ENCODE measurements at places on chromosomes 1 and 21.

DNA sequence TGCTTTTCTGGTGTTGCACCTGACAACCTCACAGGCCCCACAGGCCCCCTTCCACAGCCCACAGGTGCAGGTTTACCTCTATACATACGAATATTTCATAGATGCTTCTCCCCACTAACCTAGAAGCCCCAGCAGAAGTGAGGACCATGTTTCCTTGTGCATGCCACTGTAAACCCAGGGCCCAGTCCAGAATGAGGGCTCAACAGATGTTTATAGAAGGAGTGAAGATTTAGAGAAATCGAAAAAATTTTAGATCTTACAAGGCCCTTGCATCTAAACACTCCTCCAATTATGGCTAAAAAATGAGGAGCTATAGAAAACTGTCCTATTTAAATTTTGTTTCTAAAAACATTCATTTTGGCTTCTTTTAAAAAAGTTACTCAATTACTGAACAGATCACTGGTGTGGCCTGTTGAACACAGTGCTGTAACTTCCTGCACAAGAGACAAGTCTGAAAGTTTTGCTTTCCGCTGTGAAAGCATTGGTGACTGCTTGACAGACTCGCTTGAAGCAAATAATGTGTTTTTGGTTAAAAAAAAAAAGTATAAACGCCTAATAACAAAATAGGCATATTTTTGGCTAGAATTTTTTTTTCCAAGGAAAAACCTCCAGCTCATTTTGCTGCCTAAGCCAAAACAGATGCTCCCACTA, 1.2 kb downstream of the ABCB10 start:
- no peaks in the 10 kb centered on the region for H3K36me3 ChIP-seq
- DNase-seq, result no peak
- H3K4me1 ChIP-seq, result peaks cover 28% of the 10 kb centered on the region
- peak overlapping the region; percentile 87 for H3K27ac ChIP-seq
- peak overlapping the region; percentile 87 for H3K4me3 ChIP-seq

- H3K27me3 ChIP-seq, result no peaks in the 10 kb centered on the region
- no peak overlapping the region for H3K4me3 ChIP-seq
- no peaks in the 10 kb centered on the region for H3K4me1 ChIP-seq
- H3K36me3 ChIP-seq, result no peaks in the 10 kb centered on the region
Observed at GRCh38 chr1:15214527-15214926, 32.5 kb upstream of the FHAD1 start.

GRCh38 chr21:34836103-34836932, 167.5 kb downstream of the CLIC6 start:
- H3K4me1 ChIP-seq, result peaks cover 48% of the 10 kb centered on the region
- H3K4me3 ChIP-seq, result peak overlapping the region; percentile 0
- H3K27ac ChIP-seq, result peak overlapping the region; percentile 79
- DNase-seq, result no peak

DNA sequence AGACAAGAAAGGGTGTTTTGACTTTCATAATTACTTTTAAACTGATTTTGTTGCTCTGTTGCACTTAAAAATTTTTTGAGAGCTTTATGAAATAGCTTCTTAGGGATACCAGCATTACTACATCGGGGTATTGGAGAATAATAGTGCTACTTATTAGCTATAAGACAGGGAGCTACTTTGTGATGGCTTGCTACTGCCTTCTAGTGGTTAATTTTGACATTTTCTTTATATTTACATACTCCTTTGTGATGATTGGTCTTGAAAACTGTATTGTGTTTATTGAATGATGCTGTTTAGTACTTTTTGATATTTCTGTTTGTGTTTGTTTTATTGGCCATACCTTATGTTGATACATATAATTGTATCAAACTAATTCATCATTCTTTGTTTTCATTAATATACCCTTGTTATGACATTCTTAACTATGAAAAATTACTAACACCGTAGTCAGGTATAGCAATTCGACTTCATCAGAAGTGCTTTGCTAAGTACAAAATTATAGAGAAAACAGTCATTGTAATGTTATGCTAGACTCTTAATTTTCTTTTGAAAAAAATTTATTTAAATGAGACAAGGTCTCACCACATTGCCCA, 85.5 kb downstream of the CLIC4 start:
- no peak overlapping the region for H3K27ac ChIP-seq
- no peaks in the 10 kb centered on the region for H3K36me3 ChIP-seq
- no peak for DNase-seq
- no peak overlapping the region for H3K4me3 ChIP-seq
- H3K27me3 ChIP-seq, result peaks cover 3% of the 10 kb centered on the region
- H3K4me1 ChIP-seq, result no peaks in the 10 kb centered on the region

DNA sequence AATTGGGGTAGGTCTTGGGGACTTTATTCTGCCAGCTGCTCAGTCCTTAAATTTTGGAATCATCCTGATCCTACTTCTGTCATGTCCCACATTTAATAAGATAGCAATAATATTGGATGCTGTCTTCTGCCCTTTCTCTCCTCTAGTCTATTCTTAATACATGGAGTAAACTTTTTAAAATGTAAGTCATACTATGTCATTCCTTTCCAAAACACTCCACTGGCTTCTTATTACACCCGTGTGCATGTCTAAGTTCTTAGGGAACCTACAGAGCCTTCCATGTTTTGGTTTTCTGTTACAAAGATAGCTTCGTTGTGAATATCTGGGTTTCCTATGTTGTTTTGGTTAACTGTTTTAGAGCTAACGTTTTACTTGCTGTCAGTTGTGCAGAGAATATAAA, 35.1 kb downstream of the USP25 start:
- no peaks in the 10 kb centered on the region for H3K27me3 ChIP-seq
- H3K36me3 ChIP-seq, result peaks cover 17% of the 10 kb centered on the region
- H3K27ac ChIP-seq, result no peak overlapping the region
- DNase-seq, result no peak
- peaks cover 37% of the 10 kb centered on the region for H3K4me1 ChIP-seq

GRCh38 chr1:183032122-183032921, 9.1 kb downstream of the LAMC1 start:
- H3K27ac ChIP-seq, result no peak overlapping the region
- H3K4me1 ChIP-seq, result peaks cover 5% of the 10 kb centered on the region
- DNase-seq, result no peak
- peaks cover 39% of the 10 kb centered on the region for H3K27me3 ChIP-seq

DNA sequence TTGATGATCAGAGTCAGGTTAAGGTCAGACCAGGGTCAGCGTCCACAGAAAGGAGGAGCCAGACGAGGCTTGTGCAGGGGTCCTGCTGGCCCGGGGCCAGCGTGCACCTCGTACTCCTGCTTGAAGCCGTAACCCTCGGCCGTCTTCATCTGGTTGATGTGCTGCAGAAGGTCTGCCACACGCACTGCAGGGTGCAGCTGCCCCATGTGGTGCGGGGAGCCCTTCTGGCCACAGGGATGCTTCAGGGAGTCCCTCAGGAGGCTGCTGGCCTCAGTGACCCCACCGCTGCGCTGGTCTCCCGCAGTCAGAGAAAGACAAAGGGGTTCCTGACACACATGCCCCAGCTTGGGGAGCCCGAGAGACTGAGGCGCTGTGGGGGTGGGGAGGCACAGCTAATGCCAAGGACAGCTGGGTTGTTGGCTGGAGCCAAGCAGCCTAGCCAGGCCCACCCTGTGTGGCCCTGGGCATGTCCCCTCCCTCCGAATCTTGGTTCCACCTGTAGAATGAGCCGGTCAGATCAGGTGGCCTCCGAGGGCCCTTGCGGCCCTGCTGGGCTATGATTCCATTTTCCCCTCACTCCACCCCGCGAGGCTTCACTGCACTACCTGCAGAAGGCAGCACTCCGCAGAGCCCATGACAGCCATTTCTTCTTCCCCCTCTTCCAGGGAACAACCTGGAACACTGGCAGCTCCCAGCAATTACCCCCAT, 251.9 kb downstream of the PTPRU start:
- H3K27me3 ChIP-seq, result peaks cover 9% of the 10 kb centered on the region
- no peak for DNase-seq
- H3K4me1 ChIP-seq, result no peaks in the 10 kb centered on the region

- no peak overlapping the region for H3K27ac ChIP-seq
- no peak overlapping the region for H3K4me3 ChIP-seq
- DNase-seq, result no peak
- no peaks in the 10 kb centered on the region for H3K4me1 ChIP-seq
- peaks cover 60% of the 10 kb centered on the region for H3K36me3 ChIP-seq
- no peaks in the 10 kb centered on the region for H3K27me3 ChIP-seq
Observed at GRCh38 chr21:29501451-29501850, 202.7 kb downstream of the BACH1 start.

DNA sequence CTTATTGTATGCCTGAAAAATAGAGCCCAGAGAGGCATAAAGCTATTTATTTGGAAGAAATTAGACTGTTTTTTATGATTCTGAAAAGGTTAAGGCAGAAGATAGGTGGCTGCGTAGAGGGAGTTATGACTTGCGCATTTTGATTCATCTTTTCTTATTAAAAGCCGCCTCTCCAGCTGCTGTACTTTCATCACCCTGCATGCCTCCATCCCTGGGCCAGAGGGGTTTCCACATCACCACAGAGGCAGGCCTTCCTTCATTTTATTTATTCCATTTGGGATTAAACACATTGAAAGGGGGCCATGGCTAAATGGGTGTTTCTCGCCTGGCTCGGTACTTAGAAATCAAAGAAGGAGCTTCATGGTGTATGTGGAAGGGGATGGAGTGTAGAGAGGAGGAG, 14.6 kb upstream of the RGS8 start:
- H3K27ac ChIP-seq, result no peak overlapping the region
- H3K4me1 ChIP-seq, result no peaks in the 10 kb centered on the region
- no peak overlapping the region for H3K4me3 ChIP-seq
- peaks cover 7% of the 10 kb centered on the region for H3K27me3 ChIP-seq

- H3K4me3 ChIP-seq, result no peak overlapping the region
- DNase-seq, result no peak
- H3K4me1 ChIP-seq, result peaks cover 30% of the 10 kb centered on the region
Observed at GRCh38 chr1:168469690-168470089, 74.1 kb downstream of the XCL2 start.

DNA sequence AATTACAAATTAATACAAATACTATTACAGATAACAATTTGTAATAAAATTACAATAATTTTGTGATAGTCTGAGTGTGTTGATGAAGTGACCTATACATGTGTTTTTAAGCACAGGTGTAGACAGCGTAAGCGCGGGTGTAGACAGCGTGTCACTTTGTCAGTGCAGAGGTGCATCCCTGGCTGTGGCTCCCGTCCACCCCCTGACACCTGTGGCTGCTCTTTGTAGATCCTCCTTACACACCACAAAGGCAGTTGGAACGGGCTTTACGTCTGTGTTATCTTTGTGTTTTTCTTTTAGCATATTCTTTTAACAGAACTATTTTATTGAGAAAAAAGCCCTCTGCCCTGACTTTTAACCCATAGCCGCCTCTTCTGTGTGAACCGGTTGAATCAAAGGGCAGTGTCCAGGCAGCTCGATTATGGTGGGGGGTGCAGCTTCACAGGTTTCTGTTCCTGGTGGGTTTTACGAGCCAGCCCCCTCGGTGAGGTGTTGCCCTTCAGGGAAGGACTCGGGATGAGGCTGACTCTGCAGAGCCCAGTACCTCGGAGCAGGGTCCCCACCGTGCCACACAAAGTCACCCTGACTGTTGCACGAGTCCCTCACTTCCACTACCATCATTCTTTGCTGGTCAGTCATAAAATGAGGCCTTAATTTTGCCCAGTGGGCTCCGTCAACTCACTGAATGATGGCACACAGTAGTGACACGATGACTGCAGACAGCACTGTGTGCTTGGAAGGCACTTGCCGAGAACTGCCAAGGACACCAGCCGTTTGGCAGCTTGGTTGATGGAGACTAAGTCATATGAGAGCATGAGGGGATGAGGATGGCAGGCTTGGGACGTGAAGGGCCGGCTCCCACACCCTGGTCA, 86.4 kb upstream of the COL6A1 start:
- DNase-seq, result no peak
- H3K27me3 ChIP-seq, result peaks cover 9% of the 10 kb centered on the region
- H3K4me1 ChIP-seq, result peaks cover 48% of the 10 kb centered on the region
- H3K36me3 ChIP-seq, result no peaks in the 10 kb centered on the region

GRCh38 chr1:101183388-101183699, 53.5 kb upstream of the S1PR1 start:
- no peak for DNase-seq
- no peaks in the 10 kb centered on the region for H3K36me3 ChIP-seq
- peaks cover 21% of the 10 kb centered on the region for H3K4me1 ChIP-seq

DNA sequence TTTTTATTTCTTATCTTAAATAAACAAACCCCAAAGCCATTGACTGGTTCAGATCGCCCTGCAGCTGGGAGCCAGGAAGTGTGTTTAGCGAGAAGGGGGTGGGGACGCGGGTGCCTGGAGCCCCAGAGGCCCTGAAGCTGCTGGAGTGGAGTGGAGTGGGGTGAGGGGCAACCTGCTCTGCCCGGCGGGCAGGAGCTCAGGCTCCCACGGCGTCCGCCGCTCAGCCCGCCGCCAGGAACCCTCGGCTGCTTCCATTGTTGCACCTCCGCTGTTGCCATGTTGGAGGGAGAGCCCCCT, 673 bp downstream of the PIK3C2B start:
- H3K27me3 ChIP-seq, result no peaks in the 10 kb centered on the region
- H3K4me3 ChIP-seq, result peak overlapping the region; percentile 93
- peaks cover 35% of the 10 kb centered on the region for H3K4me1 ChIP-seq
- no peak for DNase-seq
- H3K36me3 ChIP-seq, result peaks cover 13% of the 10 kb centered on the region

- H3K36me3 ChIP-seq, result peaks cover 4% of the 10 kb centered on the region
- no peaks in the 10 kb centered on the region for H3K4me1 ChIP-seq
- DNase-seq, result no peak
- no peak overlapping the region for H3K4me3 ChIP-seq
- peaks cover 6% of the 10 kb centered on the region for H3K27me3 ChIP-seq
Observed at GRCh38 chr1:56249234-56249633, 330.1 kb downstream of the PLPP3 start.

GRCh38 chr1:203331224-203331623, 19.7 kb downstream of the FMOD start:
- no peak for DNase-seq
- H3K4me3 ChIP-seq, result no peak overlapping the region
- H3K27ac ChIP-seq, result no peak overlapping the region
- H3K27me3 ChIP-seq, result no peaks in the 10 kb centered on the region
- no peaks in the 10 kb centered on the region for H3K36me3 ChIP-seq

GRCh38 chr1:67839826-67840225, 6.6 kb upstream of the GNG12 start:
- DNase-seq, result no peak
- H3K36me3 ChIP-seq, result no peaks in the 10 kb centered on the region
- no peak overlapping the region for H3K27ac ChIP-seq
- H3K4me3 ChIP-seq, result no peak overlapping the region

- peaks cover 13% of the 10 kb centered on the region for H3K36me3 ChIP-seq
- H3K4me3 ChIP-seq, result no peak overlapping the region
- no peak for DNase-seq
- no peaks in the 10 kb centered on the region for H3K4me1 ChIP-seq
- no peak overlapping the region for H3K27ac ChIP-seq
Observed at GRCh38 chr1:233037843-233038242, 87.4 kb downstream of the NTPCR start.

GRCh38 chr21:34085129-34085528, 11.8 kb downstream of the MRPS6 start:
- no peak for DNase-seq
- H3K4me1 ChIP-seq, result peaks cover 59% of the 10 kb centered on the region
- H3K27ac ChIP-seq, result no peak overlapping the region

DNA sequence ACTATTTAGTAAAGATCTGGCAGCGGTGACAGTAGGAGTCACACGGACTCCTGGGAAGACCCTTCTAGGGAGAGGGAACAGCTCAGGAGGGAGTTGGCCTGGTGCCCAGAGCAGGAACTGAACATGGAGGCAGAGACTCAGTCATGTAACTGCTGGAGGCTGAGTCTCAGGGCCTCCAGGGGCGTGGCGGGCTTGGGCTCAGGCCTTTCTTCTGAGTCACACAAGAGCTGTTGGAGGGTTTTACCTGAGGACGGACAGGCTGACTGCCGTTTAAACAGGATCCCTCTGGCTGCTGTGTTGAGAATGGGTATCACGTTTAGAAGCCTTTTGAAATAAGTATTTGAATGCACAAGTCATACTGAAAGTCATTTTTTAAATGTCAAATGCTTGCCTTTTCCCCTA, 7.2 kb upstream of the ETS2 start:
- no peak for DNase-seq
- no peak overlapping the region for H3K27ac ChIP-seq
- H3K36me3 ChIP-seq, result no peaks in the 10 kb centered on the region
- no peak overlapping the region for H3K4me3 ChIP-seq
- H3K27me3 ChIP-seq, result no peaks in the 10 kb centered on the region

Data from naive thymus-derived CD8-positive, alpha-beta T cell (primary cell).